ENCODE measurements at places on chromosomes 6 and 20.
A peak's percentile ranks its signal among the peaks of the same experiment; 100 is the strongest.

GRCh38 chr6:129575378-129576118 lies 134.4 kb downstream of the ARHGAP18 start:
- DNase-seq, result peak; percentile 24

GRCh38 chr6:90087106-90087833 lies 193.0 kb downstream of the GJA10 start:
- no peak for DNase-seq

GRCh38 chr6:147910281-147910680 lies 401.8 kb downstream of the SAMD5 start:
- no peak for DNase-seq

GRCh38 chr6:2171728-2172127 lies 73.7 kb downstream of the GMDS start:
- no peak for DNase-seq

DNA sequence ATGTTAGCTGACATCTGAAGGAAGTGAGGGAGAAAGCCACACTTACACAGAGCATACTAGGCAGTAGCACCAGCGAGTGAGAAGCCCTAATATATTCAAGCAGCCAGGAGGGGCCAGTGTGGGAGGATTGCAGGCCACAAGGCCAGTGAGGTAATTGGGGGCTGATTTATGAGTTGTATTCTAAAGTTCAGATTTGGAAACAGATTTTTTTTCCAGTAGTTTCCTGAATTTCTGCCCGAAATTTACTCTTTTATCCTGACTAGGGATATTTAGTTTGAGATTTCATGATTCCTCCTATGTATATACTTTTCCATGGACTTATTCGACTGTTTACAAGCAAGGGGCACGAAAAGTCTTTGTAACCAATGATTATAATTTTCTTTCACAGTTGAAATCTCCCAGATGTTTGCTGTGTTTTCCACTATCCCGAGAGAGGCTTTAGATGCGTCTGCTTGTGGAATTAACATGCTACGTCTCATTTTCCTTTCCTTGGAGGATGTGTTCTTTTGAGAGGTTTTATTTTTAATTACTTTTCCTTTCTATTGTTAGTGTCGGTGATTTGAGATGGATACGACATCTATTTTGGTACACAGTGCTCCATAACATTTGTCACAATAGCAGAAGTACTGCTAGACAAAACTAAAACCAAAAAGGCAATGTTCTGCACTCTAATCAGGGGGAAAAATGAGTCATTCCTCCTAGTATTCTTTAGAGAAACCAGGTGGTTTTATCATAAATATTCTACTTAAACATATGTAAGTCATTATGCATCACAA lies 356.3 kb upstream of the HSF2 start:
- DNase-seq, result no peak

DNA sequence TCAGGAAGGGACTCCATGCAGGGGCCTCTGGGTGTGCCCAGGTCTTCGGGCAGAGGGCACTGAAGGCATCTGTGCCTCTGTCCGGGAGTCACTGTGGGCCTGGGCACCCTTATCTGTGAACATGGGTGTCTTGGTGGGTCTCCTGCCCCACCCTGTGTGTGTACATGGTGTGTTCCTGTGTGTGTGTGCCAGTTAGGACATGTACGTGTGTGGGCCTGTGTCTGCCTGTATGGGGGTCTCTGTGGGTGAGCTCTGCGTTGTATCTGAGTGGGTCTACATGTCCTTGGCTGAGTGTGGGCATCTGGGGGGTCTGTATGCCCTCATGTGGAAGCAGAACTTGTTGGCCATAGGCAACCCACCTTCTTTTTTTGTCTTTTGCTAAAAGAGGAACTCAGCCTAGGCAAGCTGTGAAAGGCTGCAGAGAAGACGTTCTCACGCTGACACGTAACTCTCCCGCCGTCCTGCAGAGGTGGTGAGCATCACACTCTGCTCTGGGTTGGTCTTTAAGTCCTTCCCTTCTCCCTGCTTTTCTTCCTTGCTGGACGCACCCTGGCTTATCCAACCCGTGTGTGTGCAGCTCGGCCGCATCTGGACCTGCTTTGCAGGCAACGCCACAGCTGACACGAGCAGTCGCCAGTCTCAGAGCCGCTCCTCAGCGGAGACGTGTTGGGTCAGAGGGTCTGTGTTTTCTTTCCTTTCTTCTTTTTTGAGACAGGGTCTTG lies 532 bp upstream of the NPBWR2 start:
- DNase-seq, result no peak

GRCh38 chr6:54730767-54731630 lies 115.6 kb upstream of the FAM83B start:
- DNase-seq, result no peak

- DNase-seq, result no peak
These were observed 10.5 kb downstream of the SLC35D3 start for GRCh38 chr6:136932599-136932998.

DNA sequence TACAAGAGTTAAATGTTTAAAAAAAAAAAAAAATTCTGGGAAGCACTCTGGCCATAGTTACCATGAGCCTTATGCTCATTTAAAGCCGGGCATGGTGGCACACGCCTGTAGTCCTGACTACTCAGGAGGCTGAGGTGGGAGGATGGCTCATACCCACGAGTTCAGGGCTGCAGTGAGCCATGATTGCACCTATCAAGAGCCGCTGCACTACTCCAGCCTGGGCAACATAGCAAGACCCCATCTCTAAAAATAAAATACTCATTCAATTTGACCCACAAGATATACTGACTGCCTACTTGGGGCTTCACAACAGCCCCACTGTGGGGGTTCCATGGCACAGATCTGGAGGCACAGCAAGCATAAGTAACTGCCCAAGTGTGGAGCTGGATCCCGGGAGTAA lies 112.0 kb upstream of the NFATC2 start:
- DNase-seq, result no peak

DNA sequence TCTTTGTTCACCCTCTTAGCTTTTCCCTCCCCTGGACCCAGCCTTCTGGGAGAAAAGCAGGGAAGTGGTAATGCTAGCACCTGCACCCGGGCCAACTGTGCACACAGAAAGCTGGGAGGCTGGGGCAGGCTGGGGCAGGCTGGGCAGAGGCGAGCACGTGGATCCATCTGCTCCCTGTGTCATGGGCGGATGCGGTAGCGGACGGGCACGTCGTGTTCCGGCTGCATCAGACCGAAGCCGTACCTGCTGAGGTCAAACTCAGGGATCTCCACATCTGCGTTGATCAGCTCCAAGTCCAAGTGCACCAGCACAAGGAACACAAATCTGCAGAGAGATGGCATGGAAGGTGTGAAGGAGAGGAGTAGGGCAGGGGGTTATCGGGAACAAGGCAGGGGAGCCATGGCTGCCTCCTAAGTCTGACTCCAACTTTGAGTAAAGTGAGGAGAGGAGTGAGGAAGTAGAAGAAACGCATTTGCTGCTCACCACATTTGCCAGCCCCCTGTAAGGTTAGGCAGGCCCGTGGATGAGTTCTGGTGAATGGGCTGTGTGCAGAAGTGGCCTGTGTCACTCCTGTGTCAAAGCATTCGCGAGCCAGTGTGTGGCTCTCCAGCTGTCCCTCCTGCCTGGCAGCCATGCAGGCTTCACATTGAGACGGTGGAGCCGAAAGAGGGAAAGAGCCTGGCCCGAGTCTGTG lies 25.4 kb upstream of the KCNB1 start:
- DNase-seq, result no peak

Data from GM04504 (cell line).